ENCODE measurements at places on chromosomes 3 and 15.
A peak's percentile ranks its signal among the peaks of the same experiment; 100 is the strongest.

DNA sequence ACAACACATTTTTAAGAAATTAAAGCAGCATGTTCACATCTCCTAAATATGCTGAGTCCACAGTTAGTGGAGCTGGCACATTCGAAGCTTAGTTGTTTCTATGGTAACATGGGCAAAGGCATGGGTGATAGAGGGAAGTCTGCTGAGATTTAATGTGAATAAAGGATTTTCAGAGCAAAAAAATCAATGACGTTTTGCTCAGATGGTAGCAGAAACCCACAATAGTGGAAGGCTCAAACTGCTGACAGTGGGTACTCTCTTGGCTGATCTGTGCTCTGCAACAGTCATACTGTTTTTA, 795.1 kb upstream of the ARPP21 start:
- DNase-seq = no peak

DNA sequence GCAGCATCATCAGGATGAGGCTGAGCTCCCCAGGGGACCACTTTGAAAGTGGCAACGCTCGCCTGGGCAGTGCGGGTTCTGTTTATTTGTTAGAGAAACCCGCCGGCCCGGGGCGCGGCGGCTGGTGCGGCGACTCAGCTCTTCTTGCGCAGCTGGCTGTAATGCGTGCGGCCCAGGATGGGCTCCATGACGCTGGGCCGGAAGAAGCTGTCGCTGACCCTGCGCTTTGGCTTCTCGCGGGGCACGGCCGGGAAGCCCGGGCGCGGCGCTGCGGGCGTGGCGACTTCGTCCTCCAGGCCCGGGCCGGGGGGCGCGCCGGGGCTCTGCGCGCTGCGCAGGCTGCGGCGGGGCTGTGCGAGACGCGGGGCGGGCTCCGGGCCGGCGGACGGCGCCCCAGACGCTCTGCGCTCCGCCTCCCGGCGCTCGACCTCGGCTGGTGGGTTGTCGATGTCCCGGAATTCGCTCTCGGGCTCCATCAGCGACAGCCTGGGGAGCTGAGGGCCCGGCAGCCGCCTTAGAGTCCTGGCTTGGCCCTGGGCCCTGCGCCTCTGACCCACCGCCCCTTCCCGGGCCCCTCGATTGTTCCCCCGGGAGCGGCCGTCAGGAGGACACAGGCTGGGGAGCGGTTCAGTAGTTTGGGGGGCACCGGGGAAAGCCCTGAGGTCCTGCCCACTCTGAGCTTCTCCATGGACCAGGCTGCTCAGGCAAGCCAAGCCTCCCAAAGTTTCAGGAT, 10.3 kb upstream of the KIF7 start:
- DNase-seq = no peak

- peak; percentile 39 for DNase-seq
Observed at GRCh38 chr3:48435774-48436476, 4.0 kb downstream of the CCDC51 start.

GRCh38 chr3:190491533-190492054, 22.3 kb upstream of the IL1RAP start:
- no peak for DNase-seq

DNA sequence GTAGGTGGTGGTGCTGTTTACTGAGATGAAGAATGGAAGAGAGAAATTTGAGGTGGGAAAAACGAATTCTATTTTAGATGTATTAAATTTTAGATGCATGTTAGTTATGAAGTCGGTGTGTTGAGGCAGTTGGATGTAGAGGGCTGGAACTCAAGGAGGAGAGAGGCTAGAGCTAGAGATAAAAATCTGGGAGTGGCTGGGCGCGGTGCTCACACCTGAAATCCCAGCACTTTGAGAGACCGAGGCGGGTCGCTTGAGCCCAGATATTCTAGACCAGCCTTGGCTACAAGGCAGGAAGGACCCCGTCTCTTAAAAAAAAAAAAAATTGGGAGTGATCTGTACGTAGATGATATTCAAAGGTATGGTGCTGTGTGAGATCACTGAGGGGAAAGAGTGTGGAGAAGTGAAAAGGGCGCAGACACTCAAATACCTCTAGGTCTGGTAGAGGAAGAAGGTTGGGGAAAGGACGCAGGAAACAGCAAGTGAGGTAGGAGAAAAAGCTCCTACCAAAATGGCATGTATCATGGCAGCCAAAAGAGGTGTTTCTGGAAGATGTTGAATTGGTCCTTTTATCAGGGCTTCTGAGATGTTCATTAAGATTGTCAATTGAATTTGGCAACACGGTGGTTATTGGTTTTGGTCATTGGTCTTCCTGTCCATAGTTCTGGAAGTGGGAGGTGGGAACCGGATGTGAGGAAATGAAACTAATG, 1.8 kb downstream of the YEATS2 start:
- no peak for DNase-seq
